ENCODE measurements at places on chromosomes 7 and 10.

DNA sequence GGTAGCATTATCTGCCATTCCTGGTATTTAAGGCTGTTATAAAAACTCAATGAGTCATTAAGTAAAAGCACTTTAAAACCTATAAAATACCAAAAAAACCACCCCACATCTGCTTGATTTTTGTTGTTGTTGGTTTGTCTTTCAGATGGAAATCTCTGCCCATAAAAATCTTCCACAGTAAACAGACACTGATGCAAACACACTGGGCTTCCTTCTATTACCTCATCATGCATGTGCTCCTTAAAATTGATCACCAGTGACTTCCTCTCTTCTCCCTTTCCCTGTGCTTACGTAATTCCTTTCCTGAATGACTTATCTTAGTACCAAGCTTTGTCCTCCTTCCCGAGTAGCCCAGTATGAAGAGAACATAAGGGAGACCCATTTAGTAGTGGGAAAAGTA lies 167.2 kb downstream of the EVX1 start:
- DNase-seq: peak; percentile 11

- DNase-seq: no peak
Observed at GRCh38 chr7:71687831-71688599, 556.1 kb downstream of the GALNT17 start.

GRCh38 chr10:81831060-81831459 lies 43.9 kb upstream of the NRG3 start:
- DNase-seq: no peak

DNA sequence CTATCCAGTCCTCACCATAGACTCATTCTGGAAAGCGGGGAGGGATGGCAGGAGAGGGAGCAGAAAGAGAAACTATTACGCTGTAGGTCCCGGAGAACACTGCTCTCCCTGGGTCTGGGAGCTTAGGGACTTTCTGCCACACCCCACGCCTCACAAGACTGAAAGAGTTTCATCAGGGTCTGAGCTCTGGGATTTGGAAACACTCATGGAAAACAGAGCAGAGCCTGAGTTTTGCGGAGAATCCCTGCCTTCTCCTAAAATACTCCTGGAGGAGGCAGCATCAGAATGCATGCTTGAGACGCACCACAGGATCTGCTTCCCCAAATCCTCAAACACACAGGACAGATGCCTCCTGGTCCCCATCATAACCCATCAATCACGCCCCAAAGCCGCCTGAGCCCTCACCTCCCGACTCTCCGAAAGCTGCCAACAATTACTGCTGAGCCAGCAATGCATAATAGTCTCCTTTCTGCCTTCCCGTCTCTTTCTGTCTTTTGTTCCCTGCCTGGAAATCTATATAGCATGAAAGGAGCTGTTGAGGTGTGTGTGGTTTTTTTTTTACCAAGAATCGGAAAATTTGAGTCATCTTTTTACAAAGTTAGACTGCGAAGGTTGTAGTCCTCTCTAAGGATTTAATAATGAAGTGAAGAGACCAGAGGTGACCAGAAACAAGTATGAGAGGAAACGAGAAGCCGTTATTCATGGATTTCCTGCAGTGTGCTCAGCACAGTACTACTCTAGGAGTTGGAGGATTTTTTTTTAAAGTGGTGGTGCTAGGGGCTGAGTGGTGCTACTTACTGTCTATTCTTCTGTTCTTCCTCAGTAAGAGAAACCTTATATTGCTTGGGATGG lies 37.7 kb downstream of the ASB13 start:
- DNase-seq: no peak

DNA sequence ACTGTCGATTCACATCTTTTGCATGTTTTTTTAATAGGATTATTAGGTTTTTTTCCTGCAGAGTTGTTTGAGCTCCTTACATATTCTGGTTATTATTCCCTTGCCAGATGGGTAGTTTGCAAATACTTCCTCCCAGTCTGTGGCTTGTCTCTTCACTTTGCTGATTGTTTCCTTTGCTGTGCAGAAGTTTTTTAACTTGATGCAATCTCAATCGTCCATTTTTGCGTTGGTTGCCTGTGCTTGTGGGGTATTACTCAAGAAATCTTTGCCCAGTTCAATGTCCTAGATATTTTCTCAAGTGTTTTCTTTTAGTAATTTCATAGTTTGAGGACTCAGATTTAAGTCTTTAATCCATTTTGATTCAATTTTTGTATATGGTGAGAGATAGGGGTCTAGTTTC lies 95.4 kb downstream of the TBXAS1 start:
- DNase-seq: no peak

DNA sequence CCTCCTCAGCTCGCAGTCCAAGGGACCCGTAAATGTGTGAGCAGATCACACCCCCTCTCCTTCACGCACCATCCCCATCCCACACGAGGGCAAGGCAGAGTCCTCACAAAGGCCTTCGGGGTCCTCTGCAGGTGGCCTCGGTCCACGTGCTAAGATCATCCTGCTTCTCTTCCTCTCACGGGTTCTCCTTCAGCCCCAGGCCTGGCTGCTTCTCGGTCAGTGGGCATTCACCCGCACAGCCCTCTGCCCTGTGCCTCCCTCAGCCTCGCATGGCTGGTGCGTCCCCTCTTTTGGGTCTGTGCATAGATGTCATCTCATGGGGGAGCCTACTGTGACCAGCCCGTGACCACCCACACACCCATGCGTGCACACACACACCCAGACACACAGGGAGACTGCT lies 17.3 kb upstream of the FOXL3 start:
- DNase-seq: no peak

Data from NB4 (cell line).